ENCODE measurements at places on chromosomes 7 and 10. TPM values are rescaled to one million over a fixed set of nuclear protein-coding genes. Genes with fewer than 3 reads are reported as not detected.

The ABCA13 gene
- total RNA-seq, result 0.04 TPM

The CPA1 gene
- not detected for total RNA-seq

The IFIT1B gene
- not detected for total RNA-seq

The PPIF gene
- 163 TPM for total RNA-seq

The DNAJC2 gene
- total RNA-seq, result 61.5 TPM

The DGKI gene
- 2.2 TPM for total RNA-seq

The IQUB gene
- total RNA-seq, result 0.06 TPM

- H3K4me3 ChIP-seq, result no peak overlapping the region
- no peaks in the 10 kb centered on the region for H3K27me3 ChIP-seq
- DNase-seq, result no peak
- no peak overlapping the region for H3K27ac ChIP-seq
- no peaks in the 10 kb centered on the region for H3K36me3 ChIP-seq
Measured at GRCh38 chr10:99996671-99997648, 12.8 kb downstream of the DNMBP start.

- no peak overlapping the region for H3K27ac ChIP-seq
- no peaks in the 10 kb centered on the region for H3K4me1 ChIP-seq
- DNase-seq, result no peak
Measured at GRCh38 chr10:83274088-83274487, 865.2 kb upstream of the GHITM start.

GRCh38 chr10:128081720-128082119 lies 44.5 kb downstream of the MKI67 start:
- DNase-seq, result no peak
- no peaks in the 10 kb centered on the region for H3K4me1 ChIP-seq
- H3K27ac ChIP-seq, result no peak overlapping the region
- H3K27me3 ChIP-seq, result no peaks in the 10 kb centered on the region
- peaks cover 6% of the 10 kb centered on the region for H3K36me3 ChIP-seq
- H3K4me3 ChIP-seq, result no peak overlapping the region

- no peak overlapping the region for H3K27ac ChIP-seq
- no peaks in the 10 kb centered on the region for H3K36me3 ChIP-seq
- no peak overlapping the region for H3K4me3 ChIP-seq
- H3K4me1 ChIP-seq, result no peaks in the 10 kb centered on the region
- no peak for DNase-seq
- H3K27me3 ChIP-seq, result peaks cover 41% of the 10 kb centered on the region
Measured at GRCh38 chr10:75427951-75428350, 3.5 kb upstream of the LRMDA start.

DNA sequence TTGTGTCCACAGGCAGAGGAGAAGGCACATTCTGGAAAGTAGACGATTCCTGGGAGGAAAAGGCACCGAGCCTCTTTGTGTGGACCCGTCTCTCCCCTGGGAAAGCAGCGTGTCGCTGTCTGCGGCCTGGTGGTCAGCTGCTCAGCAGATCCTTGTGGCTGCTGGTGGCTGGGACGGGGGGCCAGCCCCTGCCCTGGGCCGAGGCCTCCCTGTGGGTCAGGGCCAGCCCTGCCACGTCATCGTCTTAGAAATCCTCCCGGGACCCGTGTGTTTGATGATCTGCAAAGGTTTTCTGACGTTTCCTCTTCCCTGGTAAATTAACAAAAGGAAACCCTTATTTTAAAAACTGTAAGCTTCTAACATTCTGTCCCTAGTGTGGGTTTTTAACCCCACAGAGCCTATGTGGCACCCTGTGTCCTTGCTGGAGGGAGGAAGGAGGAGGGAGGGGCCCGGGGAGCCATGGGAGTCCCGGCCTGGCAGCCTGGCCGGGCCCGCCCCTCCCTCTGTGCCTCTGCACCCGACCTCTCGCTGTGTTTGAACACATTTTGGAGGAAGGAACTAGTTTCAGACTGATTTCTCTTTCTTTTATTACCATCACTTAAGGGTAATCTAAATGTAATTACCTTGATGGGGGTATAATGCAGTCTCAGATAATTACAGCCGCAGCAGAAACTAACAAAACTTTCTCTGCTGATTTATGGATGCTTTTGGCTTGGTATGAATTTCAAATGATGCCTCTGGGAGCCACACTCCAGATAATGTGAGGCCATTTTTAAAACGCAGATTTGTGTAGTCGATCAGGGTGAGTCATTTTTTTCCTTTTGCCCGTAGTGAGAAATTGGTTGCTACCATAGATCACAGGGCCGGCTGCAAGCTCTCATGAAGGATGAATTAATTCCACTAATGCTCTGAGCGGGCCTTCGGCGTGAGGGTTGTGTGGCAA lies 85.5 kb downstream of the NKX6-2 start:
- no peak overlapping the region for H3K4me3 ChIP-seq
- no peak overlapping the region for H3K27ac ChIP-seq
- peaks cover 18% of the 10 kb centered on the region for H3K36me3 ChIP-seq
- DNase-seq, result no peak
- no peaks in the 10 kb centered on the region for H3K27me3 ChIP-seq

GRCh38 chr10:47396311-47396717 lies 12.2 kb upstream of the ZNF488 start:
- no peaks in the 10 kb centered on the region for H3K36me3 ChIP-seq
- peaks cover 30% of the 10 kb centered on the region for H3K27me3 ChIP-seq
- DNase-seq, result no peak

DNA sequence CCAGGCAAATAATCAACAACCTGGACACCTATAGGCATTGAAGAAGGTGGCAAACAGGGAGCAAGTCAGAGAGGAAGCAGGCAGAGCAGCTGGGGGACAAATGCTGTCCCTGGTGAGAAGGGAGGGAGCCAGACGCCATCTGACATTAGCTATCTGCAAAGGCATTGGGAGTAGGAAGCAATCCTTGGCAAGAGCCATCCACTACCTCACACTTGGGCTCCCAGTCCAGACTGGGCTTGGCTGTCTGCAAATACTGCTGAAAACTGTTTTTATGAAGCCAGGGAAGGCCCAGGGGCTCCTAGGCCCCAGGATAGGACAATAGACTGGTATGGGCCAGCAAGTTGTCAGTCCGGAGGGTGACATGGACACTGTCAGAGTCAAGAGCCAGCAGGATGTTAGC lies 132.5 kb downstream of the SORBS1 start:
- no peaks in the 10 kb centered on the region for H3K36me3 ChIP-seq
- DNase-seq, result no peak
- H3K4me1 ChIP-seq, result no peaks in the 10 kb centered on the region
- peaks cover 7% of the 10 kb centered on the region for H3K27me3 ChIP-seq
- no peak overlapping the region for H3K4me3 ChIP-seq

Measured in activated naive CD8-positive, alpha-beta T cell treated with anti-CD3 and anti-CD28 coated beads for 36 hours (primary cell).